Stimulated activated CD8-positive, alpha-beta memory T cell treated with anti-CD3 and anti-CD28 coated beads, Interleukin-15, amount 100 ng/mL, for 4 hours (primary cell): ENCODE measurements at places on chromosomes 2 and 18.

GRCh38 chr2:180733330-180733729 is 247.1 kb upstream of the UBE2E3 start:
- no peak for DNase-seq

DNA sequence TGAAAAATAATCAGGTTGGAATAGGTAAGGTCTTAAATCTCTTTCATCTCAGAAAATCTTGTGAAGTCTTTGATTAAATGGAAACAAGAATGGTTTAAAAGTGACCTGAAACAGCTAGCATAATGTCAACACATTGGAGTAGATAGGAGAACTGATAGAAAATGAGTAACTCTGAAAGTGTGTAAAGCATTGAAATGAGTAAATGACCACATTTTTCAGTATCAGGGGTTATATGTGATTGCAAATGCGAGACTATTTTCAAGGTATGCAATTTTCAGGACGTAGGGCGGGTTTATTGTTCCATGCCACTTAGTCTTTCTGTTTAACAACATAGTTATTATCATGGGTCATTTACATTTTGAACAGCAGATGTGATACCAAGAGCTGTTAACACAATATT is 1383.2 kb downstream of the LRP1B start:
- DNase-seq: no peak

DNA sequence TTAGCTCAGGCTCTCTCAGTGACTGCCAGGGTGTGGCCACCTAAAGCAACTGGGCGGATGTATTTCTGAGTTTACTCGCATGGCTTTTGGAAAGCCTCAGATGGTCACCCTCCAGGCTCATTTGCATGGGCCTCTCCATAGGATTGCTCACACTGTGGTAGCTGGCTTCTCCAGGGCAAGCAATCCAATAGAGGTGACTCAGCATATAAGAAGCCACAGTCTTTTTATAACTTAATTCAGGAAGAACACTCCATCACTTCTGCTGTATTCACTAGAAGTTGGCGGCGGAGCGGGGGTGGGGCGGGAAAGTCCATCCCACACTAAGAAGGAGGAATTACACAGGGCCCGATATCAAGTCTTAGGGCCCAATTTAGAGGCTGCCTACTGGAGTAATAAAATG is 3.6 kb upstream of the DOK6 start:
- DNase-seq: no peak

DNA sequence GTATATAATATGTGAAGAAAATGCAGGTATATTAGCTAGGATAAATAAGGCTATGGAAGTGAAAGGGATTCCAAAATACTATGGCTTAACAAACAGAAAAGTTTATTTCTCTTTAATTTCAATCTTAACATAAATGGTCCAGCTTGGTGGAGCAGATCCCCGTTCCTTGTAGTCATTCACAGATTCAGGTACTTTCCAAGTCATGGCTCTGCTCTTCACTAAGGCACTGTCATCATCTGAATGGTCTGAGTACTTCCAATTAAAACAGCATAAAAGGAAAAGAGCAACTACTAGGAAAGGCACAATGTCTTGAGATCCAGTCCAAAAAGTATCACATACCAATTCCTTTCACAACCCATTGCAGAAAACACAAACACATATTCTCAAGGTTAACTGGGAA is 63.4 kb downstream of the OLA1 start:
- no peak for DNase-seq

DNA sequence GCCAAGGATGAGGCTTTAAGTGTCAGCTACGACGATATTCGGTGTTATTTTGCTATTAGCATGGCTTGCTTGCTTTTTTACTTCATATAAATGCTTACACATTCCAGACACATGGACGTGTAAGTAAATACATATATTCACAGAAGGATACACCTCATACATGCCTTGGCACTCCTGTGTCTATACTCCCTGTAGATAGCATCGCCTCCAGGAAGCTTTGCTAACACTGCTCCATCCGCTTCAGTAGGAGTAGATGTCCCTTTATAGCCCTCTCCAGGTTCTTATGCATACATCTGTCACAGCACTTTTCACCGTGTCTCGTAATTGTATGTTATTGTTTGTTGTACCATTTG is 27.5 kb upstream of the KCTD1 start:
- no peak for DNase-seq

DNA sequence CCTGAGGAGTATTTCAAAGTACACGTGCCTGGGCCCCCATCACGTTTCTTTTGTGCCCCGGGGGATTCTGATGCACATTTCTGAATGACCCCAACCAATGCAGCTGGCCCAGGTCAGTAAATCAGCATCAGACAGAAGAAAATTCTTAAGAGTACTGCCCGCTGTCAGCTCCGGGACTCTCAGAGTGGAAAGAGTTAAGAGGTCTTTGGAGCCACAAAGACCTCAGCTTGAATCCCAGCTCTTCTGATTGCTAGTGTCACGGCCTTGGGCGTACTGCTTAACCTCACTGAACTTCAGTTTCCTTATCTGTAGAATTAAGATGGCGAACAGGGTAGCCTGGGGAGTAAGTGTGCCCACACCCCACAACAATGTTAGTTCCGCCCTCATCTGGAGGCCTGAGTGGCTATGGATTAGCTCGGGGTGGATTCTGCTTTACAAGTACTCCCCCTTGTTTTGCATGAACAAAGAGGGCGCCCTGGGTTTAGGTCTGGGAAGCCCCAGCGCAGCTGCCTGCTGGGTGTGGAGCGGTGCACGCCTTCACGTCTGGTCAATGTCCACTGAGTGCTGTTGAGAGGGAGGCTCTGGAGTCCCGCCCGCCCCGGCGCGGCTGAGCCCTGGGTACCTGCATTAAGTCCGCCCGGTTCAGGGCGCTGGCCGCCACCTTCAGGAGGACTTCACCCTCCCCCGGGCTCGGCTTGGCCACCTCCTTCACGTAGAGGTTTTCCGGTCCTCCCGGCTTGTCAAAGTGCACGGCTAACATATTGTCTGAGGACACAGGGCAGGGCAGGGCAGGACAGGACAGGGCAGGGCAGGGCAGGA is 858 bp downstream of the TP53I3 start:
- no peak for DNase-seq

- no peak for DNase-seq
Measured at GRCh38 chr2:53058526-53058925, 709.1 kb upstream of the CHAC2 start.

DNA sequence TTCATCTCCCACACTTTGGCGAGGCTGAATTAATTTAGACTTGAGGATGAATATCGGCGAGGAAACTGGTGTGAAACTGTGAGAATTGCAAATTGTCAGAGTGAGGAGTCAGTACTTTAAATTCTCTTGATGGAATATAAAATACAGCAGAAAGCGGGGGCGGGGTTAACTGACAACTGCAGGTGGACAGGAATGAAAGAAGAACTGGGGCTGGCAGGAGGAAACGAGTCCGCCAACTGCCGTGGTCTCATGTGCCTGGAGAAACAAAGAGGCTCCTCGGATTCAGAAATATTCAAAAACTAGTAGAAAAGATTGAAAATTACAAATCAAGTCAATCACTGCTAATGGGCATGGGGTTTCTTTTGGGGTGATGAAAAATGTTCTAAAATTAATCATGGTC is 44.3 kb downstream of the MOGAT1 start:
- DNase-seq: no peak

DNA sequence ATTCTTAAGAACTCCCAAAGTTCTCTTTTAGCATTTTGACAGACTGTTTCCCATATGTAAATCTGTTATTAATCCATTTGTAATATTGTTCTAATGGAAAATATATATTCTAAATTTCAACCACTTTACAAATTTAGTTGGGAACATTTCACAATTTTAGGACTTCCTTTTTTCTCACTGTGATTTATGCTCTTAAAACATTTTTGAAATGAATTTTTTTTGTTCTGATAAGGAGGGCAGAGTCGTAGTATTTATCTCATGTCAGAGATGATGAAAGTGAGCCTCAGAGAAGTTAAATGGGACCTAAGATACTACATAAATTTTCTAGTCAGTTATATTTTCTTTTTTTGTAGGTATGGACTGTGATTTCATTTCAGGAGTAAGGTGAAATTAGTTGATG is 26.6 kb downstream of the RASGRP3 start:
- no peak for DNase-seq

DNA sequence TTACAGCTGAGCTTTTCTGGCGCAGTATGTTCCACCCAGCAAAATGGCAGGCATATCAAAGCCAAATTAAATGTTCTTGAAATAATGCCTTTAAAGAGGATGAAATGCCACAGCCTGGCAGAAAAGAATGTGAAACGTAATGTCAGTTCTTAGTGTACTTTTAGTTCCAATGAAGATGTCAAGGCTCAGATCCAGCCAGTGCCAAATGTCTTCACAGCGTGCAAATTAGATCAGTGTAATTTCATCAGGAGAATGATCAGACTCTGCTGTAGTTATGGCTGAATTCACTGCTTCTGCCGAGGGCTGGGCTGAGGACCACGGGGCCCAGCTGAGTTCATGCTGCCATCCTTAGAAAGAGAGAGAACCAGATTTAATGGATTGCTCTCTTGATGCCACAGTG is 78.7 kb upstream of the ITGA4 start:
- DNase-seq: no peak

GRCh38 chr18:45359275-45360009 is 255.8 kb upstream of the SLC14A2 start:
- DNase-seq: no peak

GRCh38 chr2:174623690-174624089 is 26.1 kb upstream of the WIPF1 start:
- DNase-seq: no peak

- no peak for DNase-seq
Measured at GRCh38 chr2:127145280-127145895, 38.4 kb upstream of the BIN1 start.

- no peak for DNase-seq
Measured at GRCh38 chr2:137677466-137677865, 286.8 kb upstream of the HNMT start.

DNA sequence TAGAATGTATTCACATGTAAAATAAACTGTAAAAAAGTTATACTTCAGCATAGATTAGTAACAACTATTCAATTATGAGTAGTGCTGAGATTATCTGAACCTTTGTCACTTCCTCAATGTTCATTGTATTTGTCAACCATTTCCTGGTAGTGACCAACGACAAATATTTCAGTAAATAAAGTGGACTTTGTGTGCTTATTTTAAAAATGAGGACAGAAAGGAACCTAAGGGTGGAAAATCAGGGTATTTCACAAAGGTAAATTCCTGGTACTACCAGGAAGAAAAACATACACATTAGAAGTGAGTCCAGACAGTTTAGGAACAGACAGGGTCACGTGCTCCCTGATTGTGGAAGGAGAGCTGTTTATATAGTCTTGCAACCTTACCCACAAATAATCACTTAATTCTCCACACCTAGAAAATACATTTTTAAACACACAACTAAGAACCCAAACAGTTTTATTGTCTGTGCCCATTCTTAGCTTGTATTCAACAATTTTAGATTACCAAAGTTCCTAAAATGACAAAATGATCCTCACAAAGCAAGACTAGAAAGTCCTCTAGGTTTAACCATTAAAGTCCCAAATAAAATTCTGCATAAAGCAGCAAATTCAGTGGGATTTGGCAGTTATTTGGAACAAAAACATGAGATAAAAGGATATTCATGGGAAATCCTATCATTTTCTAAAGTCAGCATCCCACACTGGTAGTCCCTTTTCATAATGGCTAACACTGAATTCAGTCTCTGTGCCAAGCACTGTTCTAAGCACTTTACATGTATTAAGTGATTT is 28.2 kb downstream of the PELI1 start:
- no peak for DNase-seq

- DNase-seq: no peak
Measured at GRCh38 chr2:46047290-46047689, 249.9 kb upstream of the EPAS1 start.

GRCh38 chr18:6871566-6871965 is 142.1 kb downstream of the ARHGAP28 start:
- DNase-seq: no peak

DNA sequence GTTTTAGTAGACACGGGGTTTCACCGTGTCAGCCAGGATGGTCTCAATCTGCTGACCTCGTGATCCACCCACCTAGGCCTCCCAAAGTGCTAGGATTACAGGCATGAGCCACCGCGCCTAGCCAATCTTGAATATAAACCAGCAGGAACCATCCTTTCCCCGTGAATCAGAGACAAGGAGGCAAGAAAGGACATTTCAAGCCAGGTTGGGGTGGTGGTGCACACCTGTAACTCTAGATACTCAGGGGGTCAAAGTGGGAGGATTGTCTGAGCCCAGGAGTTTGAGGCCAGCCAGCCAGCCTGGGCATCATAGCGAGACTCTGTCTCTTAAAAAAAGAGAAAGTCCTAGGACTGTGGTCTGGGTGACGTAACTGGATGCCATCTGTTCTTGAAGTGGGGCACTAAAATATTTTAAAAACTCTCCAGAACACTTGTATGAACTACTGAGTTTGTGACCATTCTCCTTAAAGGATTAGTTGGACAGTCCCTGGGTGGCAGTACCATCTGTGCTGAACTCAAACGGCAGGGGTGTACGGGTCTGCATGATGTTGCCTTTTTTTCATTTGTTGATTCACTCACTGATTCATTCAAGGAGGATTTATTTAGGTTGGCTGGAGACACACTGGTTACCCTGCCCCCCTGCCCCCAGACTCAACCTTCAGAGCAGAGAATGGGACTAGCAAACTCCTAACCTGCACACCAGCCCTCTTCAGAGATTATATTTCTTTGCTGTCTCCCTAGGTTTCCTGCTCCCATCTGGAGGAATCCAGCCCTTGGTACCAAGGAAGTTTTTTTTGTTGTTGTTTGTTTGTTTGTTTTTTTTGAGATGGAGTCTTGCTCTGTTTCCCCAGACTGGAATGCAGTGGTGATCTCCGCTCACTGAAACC is 2.9 kb upstream of the TLX2 start:
- no peak for DNase-seq

GRCh38 chr2:40466332-40466906 is 14.5 kb upstream of the SLC8A1 start:
- no peak for DNase-seq

DNA sequence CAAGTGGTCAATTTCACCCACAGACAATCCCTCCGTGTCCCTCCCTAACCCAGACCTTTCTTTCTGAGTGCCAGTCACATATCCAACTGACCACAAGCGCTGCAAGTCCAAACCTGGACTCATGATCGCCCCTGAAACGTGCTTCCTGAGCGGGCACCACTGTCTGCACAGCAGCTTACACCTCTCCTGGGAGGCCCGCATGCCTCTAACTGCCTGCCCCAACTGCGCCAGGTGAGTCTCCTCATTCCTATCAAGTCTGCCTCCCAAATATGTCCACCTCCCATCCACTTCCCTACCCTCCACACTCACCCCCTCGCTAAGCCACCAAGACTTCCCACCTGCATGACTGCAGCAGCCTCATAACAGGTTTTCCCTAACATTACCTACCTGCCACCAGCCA is 33.4 kb downstream of the COL4A4 start:
- no peak for DNase-seq

GRCh38 chr2:168210895-168211570 is 36.4 kb downstream of the STK39 start:
- no peak for DNase-seq

- DNase-seq: no peak
Measured at GRCh38 chr2:149782572-149782971, 195.0 kb upstream of the MMADHC start.

DNA sequence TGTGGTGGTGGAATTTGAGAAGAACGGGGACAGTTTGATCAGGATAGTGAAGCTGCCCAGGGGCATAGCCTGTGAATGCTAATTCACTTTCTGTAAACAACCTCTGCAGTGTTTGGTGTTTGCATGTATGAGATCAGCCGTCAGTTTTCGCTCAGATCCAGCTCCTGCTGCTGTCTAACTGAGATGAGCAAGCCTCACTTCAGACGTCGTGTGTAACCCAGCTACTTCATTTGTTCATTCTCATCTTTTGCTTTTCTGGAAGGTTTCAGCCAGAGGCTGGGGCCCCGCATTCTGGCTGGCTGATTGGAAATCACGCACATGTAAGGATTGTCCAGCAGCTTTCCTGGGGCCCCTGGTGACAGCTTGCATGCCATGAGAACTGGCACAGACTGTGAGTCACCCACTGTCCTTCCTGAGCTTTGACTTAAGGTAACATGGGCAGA is 48.9 kb downstream of the LDLRAD4 start:
- DNase-seq: no peak
